ENCODE measurements at places on chromosomes 5 and 9.

GRCh38 chr9:130780415-130780814, 54.6 kb upstream of the ABL1 start:
- no peak for DNase-seq

- no peak for DNase-seq
These were observed 116.8 kb upstream of the COX7C start for GRCh38 chr5:86500947-86501346.

- DNase-seq = no peak
These were observed 69.8 kb downstream of the MRPL36 start for GRCh38 chr5:1729641-1730486.

DNA sequence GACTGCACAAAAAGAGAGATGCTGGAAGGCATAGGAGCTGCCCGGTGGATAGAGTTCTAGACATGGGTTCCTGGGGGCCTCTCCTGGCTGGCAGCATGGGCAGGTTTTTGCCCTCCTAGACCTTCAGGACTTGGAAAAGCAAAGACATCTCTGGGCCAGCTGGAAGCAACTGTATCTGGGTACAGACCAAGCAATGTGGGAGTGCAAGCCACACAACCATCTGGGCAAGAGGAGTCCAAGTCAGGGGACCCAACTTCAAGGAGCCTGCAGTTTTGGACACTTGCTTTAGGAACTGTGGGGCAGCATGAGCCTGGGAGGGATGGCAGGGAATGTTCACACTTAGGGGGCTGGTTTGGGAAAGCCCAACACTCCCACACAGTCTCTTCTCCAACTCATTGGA, 323.3 kb downstream of the GADD45G start:
- no peak for DNase-seq

DNA sequence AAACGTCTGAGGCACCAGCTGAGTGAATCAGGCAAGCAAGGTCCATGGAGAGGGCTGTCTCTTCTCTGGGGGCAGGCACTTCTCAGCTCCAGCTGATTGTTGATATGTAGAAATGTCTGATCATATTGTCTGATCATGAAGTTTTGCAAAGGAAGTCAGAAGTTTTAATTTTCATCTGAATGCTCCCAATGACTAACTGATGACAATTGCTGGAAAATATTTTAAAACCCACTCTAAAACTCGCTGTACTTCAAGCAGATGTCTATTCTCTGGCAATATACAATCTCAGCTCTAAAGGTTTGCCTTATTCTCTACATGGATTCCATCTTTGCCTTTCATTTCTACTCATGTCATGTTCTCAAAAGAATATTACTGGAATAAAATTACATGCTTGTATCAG, 12.7 kb downstream of the PLK2 start:
- no peak for DNase-seq

- DNase-seq = no peak
These were observed 331.5 kb downstream of the ARHGEF28 start for GRCh38 chr5:73957397-73958001.

- no peak for DNase-seq
These were observed 4.6 kb upstream of the NEURL1B start for GRCh38 chr5:172636279-172637050.

DNA sequence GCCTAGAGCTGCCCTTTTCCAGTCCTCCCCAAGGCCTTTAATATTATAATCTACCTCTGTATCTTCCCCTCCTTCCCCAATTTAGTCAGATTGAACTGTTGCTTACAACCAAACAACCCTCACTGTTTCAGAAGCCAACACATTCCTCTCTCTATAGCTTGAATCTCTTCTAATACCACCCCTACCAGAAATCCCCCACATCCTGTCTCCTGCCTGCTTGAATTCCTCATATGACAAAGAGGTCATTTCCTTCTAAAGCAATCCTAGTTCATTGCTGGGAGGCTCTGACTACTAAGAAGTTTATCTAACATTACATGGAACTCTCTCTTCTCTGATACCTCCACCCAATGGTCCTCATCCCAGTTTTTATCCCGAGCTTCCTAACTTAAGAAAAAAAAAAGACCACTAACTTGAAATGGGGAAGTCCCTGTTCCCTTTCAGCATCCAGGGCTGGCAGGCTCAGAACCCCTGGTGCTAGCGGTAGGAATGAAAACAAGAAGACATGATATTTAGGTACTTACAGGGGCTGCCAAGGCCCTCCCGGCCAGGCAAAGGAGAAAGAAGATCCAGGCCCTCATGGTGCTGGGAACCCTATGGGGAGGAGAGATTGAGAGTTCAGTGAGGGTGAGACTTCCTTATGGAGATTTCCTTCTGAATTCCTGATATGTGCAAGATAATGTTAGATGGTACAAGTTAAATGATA, 11.0 kb downstream of the SPARC start:
- DNase-seq = no peak

GRCh38 chr5:149837680-149838269, 106.8 kb downstream of the PDE6A start:
- no peak for DNase-seq

GRCh38 chr5:77996943-77997342, 220.8 kb upstream of the TBCA start:
- DNase-seq = no peak

DNA sequence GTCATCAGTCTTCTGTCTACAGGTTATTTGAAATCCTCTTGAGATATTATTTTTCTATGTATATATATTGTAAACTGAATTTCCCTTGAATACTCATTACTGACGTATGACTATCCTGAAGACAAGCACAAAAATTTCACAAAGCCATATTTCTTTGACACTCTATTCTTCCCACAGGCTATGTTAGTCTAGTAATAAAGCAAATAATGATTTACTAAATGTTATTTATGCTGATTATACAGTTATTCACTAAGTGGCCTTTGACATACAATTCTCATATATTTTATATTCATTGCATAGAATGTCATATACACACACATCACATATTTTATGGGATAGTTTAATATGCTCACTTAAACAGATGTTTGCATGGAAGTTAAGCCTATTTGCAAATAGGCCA, 793.0 kb upstream of the GRAMD2B start:
- DNase-seq = no peak

- DNase-seq = no peak
These were observed 87.5 kb downstream of the DAB2IP start for GRCh38 chr9:121738968-121739367.

- DNase-seq = no peak
These were observed 398 bp upstream of the BASP1 start for GRCh38 chr5:17216974-17217492.

- DNase-seq = no peak
These were observed 149.0 kb upstream of the GRAMD2B start for GRCh38 chr5:126274076-126274762.

- peak; percentile 87 for DNase-seq
These were observed 1.7 kb upstream of the EFNA5 start for GRCh38 chr5:107672211-107673038.

DNA sequence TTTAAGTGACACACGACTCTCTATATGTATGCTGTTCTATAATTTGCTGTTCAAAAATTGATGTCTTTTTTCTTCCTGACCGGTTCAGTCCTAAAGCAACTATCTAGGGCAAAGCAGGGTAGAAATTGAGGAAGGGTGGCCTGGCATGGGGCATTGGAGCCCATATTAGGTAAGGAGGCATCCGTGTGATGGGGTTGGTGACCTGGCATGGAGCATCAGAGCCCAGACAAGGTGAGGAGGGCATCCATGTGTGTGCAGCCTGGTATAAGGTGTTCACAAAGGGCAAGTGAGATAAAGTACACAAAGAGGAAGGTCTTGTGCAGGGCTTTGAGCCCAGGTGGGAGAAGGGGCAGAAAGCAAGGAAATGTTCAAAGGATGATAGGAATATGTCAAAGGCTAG, 104.9 kb downstream of the PAM start:
- no peak for DNase-seq

- no peak for DNase-seq
These were observed 8.9 kb upstream of the C5orf58 start for GRCh38 chr5:170223906-170224305.

- no peak for DNase-seq
These were observed 29.9 kb upstream of the CKS2 start for GRCh38 chr9:89281106-89281505.

GRCh38 chr5:135011355-135012032, 22.5 kb downstream of the PITX1 start:
- no peak for DNase-seq

DNA sequence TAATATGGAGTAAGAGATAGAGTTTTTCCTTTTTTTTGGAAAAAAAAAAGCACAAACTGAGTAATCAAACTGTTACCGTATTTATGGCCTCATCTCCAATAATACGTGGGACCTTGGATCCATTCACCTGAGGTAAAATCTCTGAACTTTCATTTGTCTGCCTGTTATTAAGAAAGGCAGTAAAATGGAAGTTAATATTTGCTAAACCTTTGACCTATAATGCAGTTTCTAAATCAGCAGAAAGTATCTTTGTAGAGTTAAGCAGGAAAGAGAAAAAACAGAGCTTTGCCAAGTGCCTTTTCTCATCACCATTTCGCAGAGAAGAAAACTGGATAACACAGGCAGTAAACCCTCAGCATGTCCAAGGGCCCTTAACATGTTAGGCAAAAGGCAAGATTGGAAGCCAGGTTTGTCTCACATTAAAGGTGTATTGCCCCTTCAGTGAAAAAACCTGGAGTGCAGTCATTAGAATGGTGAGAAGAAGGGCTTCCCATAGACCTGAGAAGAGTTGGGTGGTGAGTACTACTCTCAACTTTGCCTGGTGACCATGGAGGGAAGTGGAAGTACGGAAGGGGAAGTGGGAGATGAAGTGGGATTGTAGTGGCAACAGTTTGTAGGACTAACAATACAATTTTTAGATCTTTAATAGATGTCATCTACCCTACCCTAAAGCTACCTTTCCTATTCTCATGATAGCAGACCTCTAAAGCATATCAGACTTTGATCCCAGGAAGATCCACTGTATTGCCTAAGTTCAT, 65.4 kb upstream of the GRAMD2B start:
- no peak for DNase-seq

DNA sequence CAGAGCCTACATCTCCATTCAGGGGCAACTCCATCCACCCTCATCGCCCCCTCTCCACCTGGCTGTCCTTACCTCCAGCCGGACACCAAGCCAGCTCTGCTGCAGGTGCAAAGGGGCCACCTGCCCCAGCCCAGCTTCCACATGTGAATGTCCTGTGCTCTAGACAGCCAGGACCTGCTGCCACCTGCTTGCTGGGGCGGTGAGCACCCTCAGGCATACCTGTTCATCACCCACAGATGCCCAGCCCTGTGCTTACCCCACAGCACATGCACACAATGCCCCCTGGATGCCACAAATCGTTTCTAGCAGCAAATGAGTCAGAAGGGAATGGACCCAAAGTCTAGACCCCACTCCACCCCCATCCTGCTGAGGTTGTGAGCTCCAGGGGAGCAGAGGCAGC, 13.3 kb upstream of the NKD2 start:
- no peak for DNase-seq

DNA sequence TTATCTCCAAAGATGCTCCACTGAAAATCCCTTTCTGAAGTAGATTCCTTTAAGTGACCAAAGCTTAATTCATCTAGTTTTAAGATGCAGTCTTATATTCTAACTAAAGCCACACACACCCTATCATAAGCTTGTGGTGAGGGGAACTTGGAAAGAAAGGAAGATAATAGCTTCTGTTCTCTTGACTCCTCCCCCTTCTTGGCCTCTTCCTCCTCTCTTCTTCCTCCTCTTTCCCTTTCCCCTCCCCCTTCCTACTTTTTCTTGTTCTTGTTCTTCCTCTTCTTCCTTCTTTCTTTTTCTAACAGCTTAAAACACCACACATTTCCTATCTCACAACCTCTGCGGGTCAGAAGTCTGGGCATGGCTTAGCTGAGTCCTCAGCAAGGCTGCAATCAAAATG, 23.5 kb downstream of the IL7R start:
- no peak for DNase-seq

DNA sequence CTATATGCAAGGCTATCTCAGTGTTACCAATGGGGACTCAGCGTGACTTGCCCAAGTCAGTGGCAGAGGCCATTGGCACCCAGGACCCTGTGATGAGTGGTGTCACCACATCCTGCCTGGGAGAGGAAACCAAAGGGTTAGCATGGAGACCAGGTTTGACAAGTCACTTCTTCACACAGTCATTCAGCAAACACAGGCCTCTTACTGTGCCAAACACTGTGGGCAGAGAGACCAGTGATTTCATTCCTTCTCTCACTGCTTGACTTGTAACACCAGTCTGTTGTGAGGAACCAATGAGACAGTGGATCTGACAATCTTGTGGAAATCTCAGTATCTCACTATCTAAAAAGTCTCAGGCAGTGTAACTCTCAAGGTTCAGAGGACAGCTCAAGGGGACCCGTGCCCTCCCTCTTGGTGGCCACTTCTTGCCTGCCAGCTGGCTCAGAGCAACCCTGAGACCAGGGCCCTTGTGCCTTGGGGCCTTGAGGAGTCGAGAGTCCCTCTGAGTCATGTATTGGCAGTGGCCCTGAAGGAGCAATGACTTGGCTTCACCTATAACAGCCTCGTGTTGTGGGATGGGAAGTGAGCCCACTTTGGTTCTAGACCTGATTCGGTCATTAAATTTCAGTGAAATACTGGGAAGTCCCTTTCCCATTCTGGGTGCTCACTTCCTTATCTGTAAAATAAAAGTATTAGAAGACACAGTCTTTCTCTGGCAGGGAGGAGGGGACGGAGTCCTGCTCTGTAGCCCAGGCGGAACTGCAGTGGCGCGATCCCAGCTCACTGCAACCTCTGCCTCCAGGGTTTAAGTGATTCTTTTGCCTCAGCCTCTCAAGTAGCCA, 1.6 kb downstream of the FABP6 start:
- DNase-seq = no peak

DNA sequence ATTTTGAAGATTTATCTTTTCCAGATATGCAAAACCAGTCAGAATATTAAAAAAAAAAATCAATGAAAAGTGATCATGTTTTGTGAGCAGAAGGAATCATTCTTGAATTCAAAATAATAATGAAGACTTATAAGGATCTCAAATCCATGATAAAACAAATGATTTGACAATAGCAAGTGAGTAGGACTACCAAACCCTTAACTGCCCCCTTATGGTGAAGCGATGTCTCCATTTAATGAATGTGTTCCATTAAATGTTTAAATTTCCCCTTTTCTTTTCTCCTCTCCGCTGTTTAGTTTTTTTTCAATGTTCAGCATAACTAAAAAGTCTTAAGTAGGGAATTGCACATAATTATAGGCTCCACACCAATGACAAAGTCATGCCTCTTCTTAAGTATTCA, 12.2 kb upstream of the MARCHF3 start:
- no peak for DNase-seq

GRCh38 chr9:129930743-129931142, 95.5 kb downstream of the USP20 start:
- DNase-seq = no peak

GRCh38 chr9:21985964-21986667, 8.1 kb downstream of the CDKN2A start:
- no peak for DNase-seq

All from NCI-H1048 (cell line).